COR-L47 (cell line): ENCODE measurements at places on chromosomes 4 and X.

DNA sequence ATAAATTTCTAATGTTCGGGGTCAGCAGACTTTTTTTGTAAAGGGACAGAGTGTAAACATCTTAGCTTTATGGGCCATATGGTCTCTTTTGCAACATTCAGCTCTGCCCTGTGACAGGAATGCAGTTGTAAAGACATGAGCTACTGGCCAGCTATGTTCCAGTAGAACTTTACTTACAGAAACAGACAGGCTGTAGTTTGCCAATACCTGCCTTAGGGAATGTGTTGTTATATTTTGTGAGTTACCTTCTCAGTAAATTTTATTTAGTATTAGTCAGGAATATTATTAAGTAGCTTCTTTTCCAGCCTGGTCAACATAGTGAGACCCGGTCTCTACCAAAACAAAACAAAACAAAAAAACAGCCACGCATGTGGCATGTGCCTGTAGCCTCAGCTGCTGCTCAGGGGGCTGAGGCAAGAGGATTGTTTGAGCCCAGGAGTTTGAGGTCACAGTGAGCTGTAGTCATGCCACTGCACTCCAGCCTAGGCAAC is 48.7 kb downstream of the HTT start:
- DNase-seq, result no peak

DNA sequence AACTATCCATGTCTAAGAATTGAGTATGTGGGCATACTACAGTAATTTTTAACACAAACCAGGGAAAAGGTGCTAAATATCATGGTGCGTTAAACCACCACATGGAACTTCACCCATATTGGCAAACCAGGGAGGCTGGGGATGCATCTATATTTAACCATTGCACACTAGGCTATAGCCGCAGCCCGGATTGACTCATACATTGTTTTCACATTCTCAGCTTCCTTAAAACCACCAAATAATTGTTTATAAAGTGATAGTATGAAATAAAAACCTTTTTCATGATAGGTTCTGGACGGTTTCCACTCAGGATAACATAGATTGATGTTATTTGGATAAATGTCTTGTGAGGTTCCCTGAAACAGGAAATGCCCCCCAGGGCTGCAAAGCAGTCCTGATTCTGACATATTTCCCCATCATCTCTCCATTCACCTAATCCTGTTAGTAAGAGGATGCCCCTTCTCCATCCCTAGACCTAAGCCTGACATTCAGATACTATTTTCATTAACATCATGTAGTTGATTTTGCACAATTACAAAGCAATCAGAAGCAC is 7.9 kb downstream of the COL25A1 start:
- no peak for DNase-seq

GRCh38 chrX:37712458-37712857 is 26.9 kb downstream of the XK start:
- DNase-seq, result no peak

DNA sequence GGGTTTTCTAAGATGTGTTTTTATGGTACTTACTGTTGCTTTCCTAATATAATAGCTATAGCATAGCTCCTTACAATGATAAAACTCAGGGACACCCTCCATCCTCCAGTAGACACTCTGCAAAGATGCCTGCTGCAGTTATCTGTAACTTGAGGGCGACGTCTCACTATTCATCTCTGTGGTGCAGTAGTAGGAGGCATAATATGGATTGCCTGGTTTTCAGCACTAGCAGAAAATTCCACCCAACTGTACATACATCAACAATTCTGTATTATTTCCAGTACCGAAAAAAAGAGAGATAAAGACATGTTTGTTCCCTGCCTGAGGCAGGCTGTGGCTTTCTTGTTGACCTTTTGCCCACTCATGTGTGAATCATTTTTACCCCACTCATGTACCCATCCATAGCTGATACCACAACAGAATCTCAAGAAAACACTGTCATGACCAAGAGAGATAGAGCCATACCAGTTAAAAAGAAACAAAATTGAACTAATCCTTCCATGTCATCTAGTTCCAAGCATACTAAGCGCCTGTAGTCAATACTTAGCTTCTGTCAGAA is 220.1 kb downstream of the RAB28 start:
- DNase-seq, result no peak

DNA sequence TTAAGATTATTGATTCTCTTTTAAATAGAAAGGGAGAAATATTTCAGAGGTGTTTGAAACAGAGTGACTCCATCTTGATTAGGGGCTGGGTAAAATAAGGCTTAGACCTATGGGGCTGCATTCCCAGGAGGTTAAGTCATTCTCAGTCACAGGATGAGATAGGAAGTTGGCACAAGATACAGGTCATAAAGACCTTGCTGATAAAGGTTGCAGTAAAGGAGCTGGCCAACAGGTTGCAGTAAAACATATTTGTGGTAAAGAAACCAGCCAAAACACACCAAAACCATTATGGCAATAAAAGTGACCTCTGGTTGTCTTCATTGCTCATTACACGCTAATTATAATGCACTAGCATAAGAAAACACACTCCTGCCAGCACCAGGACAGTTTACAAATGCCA is 165.0 kb downstream of the SPIN4 start:
- DNase-seq, result no peak

GRCh38 chr4:90207887-90208454 is 80.8 kb downstream of the CCSER1 start:
- no peak for DNase-seq

GRCh38 chr4:116531026-116531425 is 554.4 kb downstream of the TRAM1L1 start:
- no peak for DNase-seq

- DNase-seq, result no peak
These were observed 184.5 kb downstream of the CPEB2 start for GRCh38 chr4:15186806-15187205.

- no peak for DNase-seq
These were observed 181.0 kb downstream of the DCTD start for GRCh38 chr4:182736207-182736606.

DNA sequence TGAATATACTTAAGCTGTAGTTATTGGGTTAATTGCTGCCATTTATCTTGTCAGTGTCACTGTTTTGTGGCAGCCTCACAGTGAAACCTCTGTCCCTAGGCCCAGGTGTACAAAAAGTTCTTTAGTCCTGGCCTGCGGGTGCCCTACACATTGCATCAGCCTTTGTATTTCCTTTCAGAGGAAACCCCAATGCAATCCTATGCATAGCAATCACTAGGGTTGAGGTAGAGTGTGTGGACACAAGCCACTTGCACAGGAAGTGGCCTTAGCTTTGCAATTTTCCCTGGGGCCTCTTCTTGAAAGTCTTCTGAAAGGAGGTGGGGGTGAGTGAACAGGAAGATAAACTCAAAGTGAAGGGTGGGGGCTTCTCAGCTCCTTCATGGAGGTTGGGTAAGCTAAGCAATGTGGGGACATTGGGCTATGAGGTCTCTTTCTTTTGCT is 27.8 kb downstream of the VSIG4 start:
- no peak for DNase-seq

GRCh38 chr4:70559211-70559830 is 32.7 kb upstream of the AMBN start:
- peak; percentile 18 for DNase-seq

- DNase-seq, result no peak
These were observed 34.6 kb upstream of the FGFR3 start for GRCh38 chr4:1758306-1759121.

DNA sequence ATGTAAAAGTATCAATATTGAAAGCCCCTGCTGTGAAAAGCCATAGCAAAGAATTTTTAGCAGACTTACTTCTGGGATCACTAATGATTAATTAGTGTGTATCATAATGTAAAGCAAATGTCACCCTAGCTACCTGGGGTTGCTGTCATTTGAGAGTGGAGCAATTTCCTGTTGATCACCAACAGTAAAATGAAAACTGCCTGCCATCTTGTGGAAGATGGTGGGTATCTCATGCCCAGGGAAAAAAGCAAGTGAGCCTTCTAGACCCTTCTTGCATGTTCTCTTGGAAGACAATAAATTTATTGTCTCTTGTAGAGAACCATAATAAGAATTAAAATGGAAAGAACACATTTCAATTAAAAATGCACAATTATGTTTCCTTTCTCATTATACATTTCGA is 360.2 kb downstream of the ZIC3 start:
- peak; percentile 20 for DNase-seq

DNA sequence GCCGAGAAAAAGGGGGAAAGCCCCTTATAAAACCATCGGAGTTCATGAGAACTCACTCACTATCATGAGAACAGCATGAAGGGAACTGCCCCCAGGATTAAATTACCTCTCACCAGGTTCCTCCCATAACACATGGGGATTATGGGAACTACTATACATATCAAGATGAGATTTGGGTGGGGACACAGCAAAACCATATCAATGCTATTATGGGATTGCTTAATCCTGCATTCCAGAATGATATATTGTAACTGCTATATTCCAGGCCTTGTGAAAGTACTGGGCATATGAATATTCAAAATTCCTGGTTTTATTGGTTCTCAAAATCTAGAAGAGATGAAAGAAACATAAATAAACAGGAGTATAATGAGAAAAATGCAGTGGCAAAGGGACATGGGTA is 29.3 kb downstream of the NPY1R start:
- DNase-seq, result no peak

DNA sequence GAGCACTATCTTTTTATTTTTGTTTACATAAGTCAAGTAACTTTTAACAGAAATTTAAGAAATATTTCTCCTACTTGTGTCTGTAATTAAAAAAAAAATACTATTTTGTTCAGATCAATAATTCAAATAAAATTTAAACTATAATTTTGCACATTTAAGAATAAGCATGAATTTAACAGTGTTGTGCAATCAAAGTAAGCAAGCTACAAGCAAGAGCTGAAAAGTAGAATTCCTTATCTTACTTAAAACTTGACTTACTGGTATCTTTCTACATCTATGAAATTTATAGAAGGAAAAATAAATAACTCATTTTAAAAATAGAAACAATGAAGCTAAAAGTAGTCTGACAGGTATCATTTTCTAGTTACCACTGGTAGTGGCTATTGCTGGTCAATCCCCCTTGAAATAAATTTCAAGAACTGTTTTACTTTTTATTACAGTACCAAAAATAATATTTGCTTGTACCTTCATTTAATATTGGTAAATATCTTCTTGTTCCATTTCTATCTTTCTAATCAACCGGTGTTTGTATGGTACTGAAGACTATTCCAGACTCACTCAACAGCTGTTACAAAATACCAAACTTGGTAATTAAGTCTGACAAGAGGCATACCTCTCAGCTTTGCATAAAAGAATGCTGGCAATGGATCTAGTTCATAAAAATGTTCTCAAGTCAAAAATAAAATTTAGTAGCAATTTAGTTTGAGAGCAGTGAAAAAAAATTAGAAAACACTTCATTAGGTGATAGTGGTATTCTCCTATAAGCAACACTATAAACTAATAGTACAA is 62.2 kb downstream of the NOCT start:
- no peak for DNase-seq

DNA sequence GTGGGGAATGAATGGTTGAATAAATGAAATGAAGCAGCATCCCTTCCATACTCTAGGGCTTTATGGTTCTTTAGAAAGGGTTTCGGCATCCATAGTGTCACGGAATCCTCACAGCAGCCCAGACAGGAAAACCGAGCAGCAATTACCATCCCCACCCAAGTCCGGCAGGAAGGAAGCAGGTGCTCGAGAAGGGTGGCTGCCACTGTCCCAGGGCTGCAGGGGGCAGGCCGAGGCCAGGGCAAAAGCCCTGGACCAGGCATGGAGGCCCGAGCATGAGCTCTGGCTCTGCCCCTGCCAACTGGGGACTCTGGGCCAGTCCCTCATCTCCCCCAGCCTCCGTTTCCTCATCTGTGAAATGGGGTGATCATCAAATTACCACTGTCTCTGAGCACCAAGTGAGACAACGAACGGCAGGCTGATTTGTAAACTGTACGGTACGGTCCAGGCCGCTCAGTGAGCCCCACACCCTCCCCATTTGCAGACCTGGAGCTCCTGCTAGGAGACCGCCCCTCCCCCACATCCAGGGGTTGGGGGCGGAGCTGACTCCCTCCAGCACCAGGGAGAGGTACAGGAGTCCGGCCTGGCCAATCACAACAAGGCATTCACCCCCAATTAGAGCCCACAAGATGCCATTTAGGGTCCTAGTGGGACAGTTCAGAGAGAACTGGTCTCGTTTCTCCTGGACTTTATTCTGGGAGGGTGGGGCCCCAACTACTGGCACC is 100.4 kb downstream of the WFS1 start:
- no peak for DNase-seq

DNA sequence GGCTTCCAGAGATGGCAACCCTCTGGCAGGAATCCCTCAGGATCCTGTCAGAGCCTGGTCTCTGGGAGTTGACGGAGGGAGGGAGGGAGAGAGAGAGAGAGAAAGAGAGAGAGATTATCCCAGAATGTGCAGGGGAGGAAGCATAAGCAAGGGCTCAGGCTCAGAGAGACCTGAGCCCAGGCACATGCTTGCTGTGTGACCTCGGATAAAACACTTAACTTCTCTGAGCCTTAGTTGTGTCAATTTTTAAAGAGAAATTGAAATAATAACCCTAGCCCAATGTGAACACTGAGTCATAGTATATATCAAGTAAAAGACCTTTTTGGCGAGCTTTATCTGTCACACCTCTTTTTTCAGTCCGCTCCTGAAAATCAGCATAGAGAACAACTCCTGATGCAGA is 473 bp upstream of the USP51 start:
- no peak for DNase-seq

DNA sequence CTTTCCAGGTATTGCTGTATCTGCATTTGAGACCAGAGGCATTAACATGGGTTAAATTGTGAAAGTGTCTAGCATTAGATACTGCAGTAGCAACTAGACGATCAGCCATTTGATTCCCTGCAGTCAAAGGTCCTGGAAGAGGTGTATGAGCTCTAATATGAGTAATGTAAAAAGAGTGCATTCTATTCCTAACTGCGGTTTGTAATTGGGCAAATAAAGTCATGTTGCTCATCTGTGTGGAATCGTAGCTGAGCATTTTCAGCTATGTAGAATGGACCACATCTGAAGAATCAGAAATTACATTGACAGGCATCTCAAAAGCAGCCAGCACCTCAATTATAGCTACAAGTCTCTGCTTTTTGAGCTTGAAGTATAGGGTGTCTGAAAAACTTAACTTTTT is 157.6 kb downstream of the ZNF518B start:
- DNase-seq, result no peak

GRCh38 chrX:26026179-26026578 is 112.0 kb upstream of the MAGEB18 start:
- no peak for DNase-seq
